ENCODE measurements at places on chromosomes 6 and 20.

DNA sequence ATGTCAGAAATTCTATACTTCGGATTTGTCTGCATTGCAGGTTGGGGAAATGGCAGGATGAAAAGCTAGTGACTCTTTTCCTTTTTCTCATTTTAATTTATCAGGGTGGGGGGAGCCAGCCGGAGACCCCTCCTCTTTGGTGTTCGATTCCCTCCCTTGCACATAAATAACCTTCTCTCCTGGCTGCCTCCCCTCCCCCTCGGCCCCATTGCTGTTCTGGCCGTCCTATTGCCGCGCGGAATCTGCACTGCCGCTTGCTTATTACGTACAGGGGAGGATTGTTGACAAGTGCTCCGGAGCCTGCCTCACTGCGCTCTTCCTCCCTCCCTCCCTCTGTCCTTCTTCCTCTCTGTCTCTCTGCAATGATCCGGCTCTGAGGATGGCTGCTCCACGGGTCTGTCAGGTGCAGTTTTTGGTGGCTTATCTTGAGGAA lies 154.7 kb downstream of the JARID2 start:
- peak; percentile 29 for DNase-seq

DNA sequence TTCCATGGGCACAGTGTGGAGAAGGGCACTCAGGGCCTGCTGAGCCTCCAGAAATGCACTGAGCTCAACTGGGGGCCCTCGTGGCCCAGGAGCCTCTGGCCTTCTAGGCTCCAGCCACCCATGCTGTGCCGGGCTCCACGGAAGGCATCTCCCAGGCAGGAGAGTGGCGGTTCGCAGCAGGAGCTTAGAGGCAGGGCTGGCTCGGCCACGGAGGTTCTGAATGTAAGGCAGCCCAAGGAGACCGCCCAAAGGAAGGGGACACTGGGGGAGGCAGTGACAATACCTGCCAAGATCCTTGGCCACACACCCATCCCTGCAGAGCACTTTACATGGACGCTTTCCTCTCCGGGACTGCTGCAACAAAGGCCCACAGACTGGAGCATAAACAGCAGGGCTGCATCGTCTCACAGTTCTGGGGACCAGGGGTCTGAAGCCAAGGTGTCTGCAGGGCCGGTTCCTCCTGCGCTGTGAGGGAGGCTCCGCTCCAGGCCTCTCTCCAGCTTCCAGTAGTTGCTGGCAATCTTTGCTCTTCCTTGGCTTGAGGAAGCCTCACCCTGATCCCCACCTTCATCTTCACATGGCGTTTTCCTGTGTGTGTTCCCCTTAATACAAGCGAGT lies 128.2 kb upstream of the CDH4 start:
- DNase-seq = no peak

- DNase-seq = no peak
Observed at GRCh38 chr20:9211016-9211760, 142.3 kb downstream of the PLCB4 start.

DNA sequence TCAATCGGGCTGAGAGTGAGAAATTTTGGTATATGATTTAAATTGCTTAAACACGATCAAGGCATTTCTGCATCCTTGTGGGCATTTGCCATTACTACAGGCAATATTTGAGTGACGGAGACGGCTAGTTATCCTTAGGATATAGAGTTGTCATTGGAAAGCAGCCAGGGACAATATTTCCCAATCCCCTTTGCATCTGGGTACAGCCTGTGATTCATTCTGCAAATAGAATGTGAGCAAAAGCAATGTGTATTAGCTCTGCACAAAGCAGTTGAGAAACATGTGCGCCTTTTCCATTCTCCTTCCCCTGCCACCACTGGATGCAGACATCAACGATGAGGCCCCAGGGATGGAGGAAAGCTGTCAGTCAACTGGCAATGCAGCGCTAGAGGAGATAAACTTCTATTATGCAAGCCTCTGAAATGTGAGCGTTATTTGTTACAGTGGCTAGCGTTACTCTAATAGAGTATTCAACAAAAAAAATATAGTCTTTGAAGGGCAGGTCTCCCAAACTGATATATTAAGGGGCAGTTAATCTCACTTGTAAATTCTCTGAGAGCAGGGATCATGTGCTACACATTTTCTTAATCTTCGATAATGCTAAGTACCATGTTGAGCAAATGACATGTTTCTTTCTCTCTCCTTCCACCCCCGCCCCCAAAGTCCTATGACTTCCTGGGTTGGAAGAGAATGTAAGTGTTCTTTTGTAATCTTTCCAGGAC lies 37.1 kb upstream of the NCOA3 start:
- DNase-seq = peak; percentile 98

DNA sequence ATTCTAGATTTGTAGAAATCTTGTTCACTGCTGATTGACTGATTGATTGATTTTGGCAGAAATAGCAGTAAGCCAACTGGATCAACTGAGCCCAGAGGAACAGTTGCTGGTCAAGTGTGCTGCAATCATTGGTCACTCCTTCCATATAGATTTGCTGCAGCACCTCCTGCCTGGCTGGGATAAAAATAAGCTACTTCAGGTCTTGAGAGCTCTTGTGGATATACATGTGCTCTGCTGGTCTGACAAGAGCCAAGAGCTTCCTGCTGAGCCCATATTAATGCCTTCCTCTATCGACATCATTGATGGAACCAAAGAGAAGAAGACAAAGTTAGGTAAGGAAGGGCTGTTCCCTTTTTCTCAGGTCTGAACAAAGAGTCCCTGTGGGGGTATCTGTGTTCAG lies 31.2 kb downstream of the TREML1 start:
- DNase-seq = no peak

GRCh38 chr6:109298605-109299264 lies 83.5 kb downstream of the CD164 start:
- no peak for DNase-seq

DNA sequence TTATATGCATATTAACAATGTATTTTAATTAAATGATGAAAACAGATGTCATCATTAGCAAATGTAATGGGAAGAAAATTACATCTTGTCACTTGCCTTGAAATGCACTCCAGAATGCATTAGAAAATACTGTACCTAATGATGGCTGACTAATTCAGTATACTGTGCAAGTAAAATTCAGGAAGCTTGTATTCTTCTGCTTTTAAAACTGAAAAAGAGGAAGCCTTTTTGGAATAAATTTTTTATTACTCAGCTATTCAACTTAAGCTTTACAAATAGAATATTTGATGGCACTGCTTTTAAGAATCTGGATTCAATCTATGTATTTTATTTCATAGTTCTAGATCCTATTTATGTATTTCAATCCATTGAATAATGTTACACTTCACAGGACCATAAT lies 195.5 kb downstream of the RIMS1 start:
- DNase-seq = no peak

- DNase-seq = no peak
Observed at GRCh38 chr6:56160489-56160888, 86.9 kb downstream of the COL21A1 start.

GRCh38 chr6:168358842-168359420 lies 39.4 kb upstream of the DACT2 start:
- no peak for DNase-seq

- no peak for DNase-seq
Observed at GRCh38 chr6:48255094-48255493, 144.1 kb upstream of the PTCHD4 start.

Measured in AG10803 (cell line).